RWPE1 (cell line): ENCODE measurements at places on chromosomes 11 and 22.

DNA sequence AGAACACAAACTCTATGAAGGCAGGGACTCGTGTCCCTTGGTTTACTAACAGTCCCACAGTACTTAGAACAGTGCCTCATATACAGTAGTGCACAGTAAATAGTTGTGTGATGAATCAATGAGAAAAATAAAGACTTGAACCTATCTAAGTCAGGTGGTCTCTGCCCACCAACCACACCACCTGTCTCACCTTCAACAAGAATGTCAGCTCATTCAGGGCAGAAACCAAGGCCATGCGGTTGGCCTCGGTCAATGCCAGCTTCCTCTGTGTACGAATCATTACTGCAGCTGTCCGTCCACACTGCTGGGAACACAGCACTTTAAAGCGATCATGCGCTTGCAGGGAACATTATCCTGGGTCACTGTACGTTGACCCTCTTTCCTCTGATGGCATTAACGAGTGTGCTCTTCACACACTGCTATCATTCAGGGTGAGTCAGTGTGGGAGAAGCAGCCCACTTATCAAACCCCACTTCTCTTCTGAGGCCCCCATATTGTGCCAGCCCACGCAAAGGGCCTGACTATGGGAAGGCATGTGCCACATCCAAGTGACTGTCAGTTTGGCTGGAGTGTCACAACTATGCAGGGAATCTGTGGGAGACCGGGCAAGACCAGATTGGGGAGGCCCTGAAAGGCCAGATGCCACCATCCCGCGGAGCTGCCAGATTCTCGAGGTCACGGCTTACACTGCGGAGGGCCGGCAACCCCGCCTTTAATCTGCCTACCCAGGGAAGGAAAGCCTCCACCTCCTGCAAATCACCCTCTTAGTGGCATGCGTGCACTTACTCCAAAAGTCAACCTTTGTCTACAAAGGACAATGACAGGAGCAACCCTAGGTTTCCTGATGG is 36.1 kb downstream of the LARGE1 start:
- DNase-seq = no peak

GRCh38 chr11:235180-235579 is 962 bp downstream of the SIRT3 start:
- DNase-seq = no peak

DNA sequence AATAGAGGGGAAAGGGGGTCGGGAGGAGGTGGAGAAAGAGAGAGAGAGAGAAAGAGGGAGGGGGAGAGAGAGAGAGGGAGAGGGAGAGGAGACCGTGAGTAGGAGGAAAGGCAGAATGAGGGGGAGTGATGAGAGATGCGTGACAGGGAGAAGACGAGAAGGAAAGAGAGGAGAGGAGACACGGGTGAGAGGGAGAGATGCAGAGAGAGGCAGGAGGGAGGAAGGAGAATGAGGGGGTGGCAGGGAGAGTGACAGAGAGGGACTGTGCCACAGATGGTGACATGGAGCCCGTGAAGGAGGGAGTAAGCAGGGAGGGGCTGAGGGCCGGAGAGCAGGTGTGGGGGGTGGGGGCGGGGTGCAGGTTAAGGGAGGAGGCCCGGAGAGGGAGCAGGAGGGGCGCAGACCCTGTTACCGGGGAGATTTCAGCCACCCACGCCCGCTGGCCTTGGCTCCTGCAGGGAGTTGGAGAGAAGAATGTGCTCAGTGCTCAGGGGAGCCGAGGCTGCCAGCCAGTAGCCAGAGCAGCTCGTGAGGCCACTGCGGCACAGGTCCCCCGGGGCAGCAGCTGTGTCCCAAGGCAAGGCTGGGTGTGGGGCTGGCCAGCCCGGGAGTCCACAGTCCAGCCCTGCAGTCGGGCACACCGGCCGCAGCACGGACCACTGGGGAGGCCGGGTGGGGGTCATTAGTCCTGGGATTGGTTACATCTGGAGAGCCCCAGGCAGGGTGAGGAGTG is at the start of gene SSTR3:
TSS of gene SSTR3 (minus strand) at position 304 of the 733 bp plus-strand sequence. CDS start 4,674 bp downstream, outside the sequence.
- DNase-seq = no peak

DNA sequence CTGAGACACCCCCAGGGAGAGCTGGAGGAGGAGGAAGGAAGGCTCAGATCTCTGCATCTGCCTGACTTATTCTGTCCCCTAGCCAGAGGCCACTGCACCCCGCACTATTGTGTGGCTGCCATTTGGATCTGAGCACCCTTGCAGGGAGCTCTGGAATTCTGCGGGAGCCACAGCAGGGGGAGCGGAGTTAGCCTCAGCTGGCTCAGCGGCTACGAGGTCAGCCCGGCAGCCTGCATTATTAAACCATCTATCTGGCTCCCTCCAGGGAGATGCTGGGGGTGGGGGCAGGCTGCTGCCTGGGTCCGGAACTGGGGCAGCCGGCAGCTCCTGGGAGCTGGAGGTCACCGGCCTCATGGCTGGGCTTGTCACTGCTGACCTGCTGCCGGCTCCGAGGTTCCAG is 6.5 kb upstream of the ELFN2 start:
- no peak for DNase-seq

DNA sequence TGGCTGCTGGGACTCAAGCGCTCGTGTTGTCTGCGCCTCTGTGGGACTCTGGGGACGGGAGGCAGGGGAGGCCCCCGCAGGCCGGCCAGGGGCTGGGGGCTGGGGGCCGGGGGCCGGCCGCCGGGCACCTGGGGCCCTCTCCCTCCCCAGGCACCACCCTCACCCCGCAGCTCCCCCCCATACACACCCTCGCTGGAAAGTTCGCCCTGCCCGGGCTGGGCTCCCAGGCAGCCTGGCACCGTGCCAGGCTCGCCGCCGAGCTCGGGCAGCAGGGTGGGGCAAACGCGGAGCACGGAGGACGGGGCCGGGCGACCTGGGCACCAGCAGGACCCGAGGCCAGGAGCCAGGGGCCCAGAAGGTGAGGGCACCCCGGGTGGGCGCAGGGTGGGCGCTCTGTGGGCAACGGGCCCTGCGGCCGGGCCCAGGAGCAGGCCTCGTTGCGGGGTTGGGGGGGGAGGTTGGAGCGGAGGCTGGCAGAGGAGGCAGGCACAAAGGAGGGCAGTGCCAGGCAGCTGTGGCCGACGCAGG is 76.7 kb upstream of the WNT7B start:
- peak; percentile 79 for DNase-seq
